Bronchial smooth muscle cell (primary cell): ENCODE measurements at places on chromosomes 7 and 10. TPM values are rescaled to one million over a fixed set of nuclear protein-coding genes. Genes with fewer than 3 reads are reported as not detected.

Gene ASAH2
- 0.26 and 0.32 TPM in 2 replicates for total RNA-seq

Gene RAB19
- total RNA-seq, result not detected in 2 replicates

Gene CCDC7
- 9.9 and 18.0 TPM in 2 replicates for total RNA-seq

Gene TRIL
- under 0.01 and 2.1 TPM in 2 replicates for total RNA-seq

Gene PAPOLB
- total RNA-seq, result under 0.01 TPM in 2 replicates

Gene OR6B1
- total RNA-seq, result not detected in 2 replicates

Gene SPDYE9
- not detected in 2 replicates for total RNA-seq

Gene CALML5
- 0.17 TPM in 1 of 2 replicates, not detected in the other for total RNA-seq

Gene ABCA13
- 2.7 and 3.0 TPM in 2 replicates for total RNA-seq
